HS-5 (cell line): ENCODE measurements at places on chromosomes 16 and 17.

- DNase-seq, result no peak
These were observed 2.7 kb downstream of the MAFG start for GRCh38 chr17:81924557-81925532.

DNA sequence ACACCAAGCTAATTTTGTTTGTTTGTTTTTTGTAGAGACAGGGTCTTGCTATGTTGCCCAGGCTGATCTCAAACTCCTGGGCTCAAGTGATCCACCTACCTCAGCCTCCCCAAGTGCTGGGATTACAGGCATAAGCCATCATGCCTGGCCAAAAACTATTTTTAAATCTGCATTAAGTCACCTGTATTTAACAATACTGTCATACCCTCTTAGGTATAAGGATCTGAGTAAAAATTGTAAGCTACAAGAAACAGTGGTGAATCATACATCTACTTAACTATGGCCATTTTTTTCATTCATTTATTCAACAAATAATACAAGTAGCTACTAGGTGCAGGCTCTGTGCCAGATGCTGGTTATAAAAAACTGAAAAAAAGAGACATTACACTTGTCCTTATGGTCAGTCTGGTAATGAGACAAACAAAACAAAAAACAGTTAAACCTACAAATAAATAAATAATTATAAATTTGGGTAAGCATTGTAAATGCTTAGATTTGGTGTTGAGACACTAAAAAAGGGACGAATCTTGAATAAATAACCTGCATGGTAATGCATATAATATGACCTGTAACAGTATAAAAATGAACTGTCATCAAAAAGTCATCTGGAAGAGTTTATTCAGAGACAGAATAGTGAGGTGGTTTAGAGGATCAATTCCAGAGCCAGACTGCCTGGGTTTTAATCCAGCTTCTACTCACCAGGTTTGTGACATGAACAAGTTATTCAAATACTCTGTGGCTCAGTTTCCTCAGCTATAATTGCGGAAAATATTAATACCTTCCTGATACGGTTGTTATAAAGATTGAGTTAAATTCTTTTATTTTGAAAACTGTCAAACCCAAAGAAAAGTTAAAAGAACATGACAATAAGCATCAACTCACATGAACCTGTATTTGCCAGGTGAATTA is 26.8 kb downstream of the BRIP1 start:
- no peak for DNase-seq

- no peak for DNase-seq
These were observed 22.4 kb downstream of the GAA start for GRCh38 chr17:80123791-80124190.

DNA sequence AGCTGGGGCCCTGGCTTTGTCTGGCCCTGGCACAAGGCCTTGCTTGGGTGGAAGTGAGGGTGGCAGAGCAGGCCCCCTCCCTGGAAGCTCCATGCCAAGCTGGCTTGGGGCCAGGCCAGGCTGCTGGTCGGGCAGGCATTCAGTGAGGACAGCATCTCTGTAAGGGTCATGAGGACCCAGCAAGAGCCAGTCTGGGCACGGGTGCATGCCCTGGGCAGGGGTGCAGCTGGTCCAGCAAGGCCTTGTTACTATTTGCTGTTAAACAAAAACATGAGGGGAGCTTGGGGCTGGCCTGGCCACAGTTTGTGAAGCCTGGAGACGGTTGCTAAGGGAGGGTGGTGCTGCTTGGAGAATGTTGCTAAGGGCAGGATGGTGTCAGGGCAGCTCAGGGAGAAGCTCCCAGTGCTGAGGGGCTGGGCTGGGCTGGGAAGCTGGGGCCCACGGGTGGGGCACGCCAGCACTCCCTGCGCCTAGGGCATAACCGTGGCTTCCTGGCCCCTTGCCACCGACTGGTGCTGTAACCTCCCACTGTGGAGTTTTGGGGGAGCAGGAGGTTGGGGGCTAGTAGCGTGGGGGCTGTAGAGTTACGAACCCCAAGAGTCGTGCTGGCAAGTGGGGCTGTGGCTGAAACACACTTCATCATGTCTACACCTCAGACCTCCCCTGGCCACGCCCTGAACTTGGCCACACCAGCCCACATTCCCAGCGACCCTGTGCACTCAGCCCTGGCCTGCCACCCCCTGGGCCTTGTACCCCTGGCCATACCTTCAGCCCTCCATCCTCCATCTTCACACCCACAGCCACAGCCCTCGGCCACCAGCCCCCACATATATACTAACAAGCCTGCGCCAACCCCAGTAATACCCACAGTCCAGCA is 1.6 kb downstream of the TPPP3 start:
- no peak for DNase-seq

DNA sequence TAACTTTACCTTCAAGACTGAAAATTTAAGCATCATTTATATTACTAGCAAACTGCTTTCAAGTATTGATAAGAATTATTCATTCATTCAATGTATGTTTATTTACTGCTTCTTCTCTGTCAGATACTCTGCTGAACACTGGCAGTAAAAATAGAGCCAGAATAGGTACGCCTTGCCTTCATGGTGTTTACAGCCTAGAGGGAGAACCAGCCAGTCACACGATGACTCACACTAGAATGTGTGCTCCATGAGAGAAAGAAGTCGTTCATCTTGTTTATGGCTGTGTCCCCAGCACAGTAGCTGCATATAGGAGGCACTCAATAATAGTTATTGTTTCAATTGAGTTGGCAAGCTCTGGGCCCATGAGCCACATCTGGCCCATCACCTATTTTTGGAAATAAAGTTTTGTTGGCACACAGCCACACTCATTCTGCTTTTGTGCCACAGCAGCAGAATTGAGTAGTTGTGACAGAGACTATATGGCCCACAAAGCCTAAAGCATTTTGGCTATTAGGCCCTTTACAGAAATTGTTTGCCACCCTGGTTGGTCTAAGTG is 84.2 kb downstream of the TMC6 start:
- no peak for DNase-seq

GRCh38 chr17:64447526-64447925 is 1.4 kb upstream of the MILR1 start:
- DNase-seq, result no peak

- DNase-seq, result no peak
These were observed 35.3 kb upstream of the YPEL2 start for GRCh38 chr17:59296190-59296589.

GRCh38 chr17:47276868-47277267 is 23.2 kb downstream of the ITGB3 start:
- no peak for DNase-seq

- no peak for DNase-seq
These were observed 24.9 kb downstream of the CMTR2 start for GRCh38 chr16:71264299-71264698.

- DNase-seq, result no peak
These were observed 27.5 kb upstream of the NKD1 start for GRCh38 chr16:50520451-50521245.

- no peak for DNase-seq
These were observed 11.3 kb downstream of the DOK4 start for GRCh38 chr16:57474671-57475661.

- DNase-seq, result peak; percentile 68
These were observed 4.5 kb upstream of the SGCA start for GRCh38 chr17:50161023-50161910.
